Activated CD4-positive, alpha-beta T cell treated with anti-CD3 and anti-CD28 coated beads, Interleukin-2, amount 10 ng/mL, durations not matched to agents 7 days and 5 days (primary cell): ENCODE measurements at places on chromosomes 2 and 18.

DNA sequence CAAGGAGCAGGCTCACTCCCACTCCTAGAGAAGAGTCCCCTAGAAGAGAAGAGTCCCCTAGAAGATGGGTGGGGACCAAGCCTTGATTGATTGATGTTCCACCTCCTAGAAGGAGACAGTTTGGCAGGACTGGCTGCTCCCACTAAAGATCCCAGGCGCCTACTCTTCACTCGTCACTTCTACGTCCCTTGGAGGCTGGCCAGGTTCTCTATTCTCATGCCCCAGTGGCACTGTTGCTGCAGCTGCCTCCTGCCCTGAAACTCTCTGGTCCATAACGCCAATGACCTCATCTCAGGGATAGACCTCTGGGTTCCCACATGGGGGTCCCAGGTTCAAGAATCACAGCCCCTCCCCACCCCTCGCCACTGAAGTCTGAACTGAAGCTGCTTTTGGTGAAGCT is 2.5 kb upstream of the SP140L start:
- DNase-seq = no peak

DNA sequence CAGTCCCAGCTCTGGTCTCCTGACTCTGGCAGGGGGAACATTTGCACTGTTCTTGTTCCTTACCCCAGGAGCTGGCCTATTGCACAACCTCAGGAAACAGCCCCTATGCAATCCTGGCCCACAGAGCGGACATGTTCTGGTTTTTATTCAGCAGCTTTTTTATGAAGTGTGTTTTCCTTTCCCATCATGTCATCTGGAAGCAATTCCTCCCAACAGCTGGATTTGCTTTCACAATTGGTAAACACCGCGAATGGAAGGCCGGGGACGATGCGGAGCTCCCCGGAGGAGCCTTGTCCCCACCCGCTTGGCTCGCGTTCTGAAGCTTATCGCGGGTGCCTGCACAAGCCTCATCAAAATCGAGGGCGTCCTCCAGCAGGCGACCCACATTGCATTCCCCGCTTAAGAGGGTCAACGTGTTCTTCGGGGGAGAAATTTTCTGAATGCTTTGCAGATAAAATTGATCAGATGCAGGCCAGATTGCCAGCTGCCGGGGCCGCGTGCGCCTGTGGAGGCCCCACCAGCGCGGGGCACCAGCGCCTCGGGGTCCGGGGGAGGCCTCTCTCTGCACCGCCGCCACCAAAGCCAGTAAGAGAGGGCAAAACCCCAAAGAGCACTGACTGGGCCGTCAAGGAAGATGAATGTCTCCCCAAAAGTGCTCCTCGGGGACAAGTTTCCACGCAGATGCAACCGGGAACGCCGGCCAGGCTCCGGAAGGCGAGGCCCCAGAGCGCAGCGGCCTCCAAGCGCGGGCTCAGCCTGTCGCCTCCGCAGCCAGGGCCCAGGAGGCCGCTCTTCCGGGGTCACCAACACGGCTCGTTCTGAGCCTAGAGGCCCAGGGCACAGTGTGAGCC is 60.3 kb upstream of the SP3 start:
- no peak for DNase-seq

- DNase-seq = no peak
Measured at GRCh38 chr2:182980652-182981051, 57.6 kb downstream of the NCKAP1 start.

- DNase-seq = no peak
Measured at GRCh38 chr2:167960089-167960747, 287.2 kb downstream of the STK39 start.

DNA sequence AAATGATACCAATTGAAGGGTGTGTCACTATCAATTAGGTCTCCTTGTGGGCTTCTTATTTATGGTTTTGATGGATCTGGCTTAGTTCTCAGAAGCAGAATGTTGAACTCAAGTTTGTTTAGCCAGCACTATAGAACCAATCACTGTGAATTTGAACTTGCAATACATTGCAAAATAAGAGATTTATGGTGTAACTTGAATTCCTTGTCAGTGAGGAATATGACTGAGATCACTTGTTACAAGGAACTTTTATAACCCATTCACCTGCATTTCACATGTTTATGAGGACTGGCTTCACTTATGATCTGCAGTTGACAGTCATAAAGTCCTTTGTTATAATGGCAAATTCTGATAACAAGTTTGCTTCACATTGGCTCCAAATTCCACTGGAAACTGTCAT is 9.8 kb downstream of the GATA6 start:
- DNase-seq = no peak

- no peak for DNase-seq
Measured at GRCh38 chr18:42582266-42582665, 533.2 kb downstream of the RIT2 start.

- DNase-seq = no peak
Measured at GRCh38 chr2:128984081-128984480, 665.4 kb upstream of the HS6ST1 start.

- DNase-seq = no peak
Measured at GRCh38 chr2:127643439-127644065, 2.4 kb upstream of the GPR17 start.
